Type B pancreatic cell (in vitro differentiated cells): ENCODE measurements at places on chromosomes 6 and 20. TPM values are rescaled to one million over a fixed set of nuclear protein-coding genes. Genes with fewer than 3 reads are reported as not detected.

DNA sequence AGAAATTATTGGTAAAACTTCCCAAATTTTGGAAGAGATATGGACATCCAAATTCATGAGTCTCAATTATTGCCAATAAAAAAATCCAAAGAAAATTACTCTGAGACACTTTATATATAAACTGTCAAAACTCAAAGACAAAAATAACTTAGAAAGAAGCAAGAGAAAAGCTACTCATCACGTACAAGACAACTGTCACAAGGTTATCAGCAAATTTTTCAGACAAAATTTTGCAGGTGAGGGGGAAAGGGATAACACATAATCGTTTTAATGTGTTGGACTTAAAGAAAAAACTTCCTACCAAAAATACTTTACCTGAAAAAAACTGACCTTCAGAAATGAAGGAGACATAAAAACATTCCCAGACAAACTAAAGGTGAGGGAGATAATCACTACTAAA is 272.5 kb downstream of the THBS2 start:
- H3K27me3 ChIP-seq, result peaks cover 3% of the 10 kb centered on the region
- no peak overlapping the region for H3K27ac ChIP-seq
- DNase-seq, result no peak
- H3K4me1 ChIP-seq, result no peaks in the 10 kb centered on the region
- H3K4me3 ChIP-seq, result no peak overlapping the region

The SPTLC3 gene
- total RNA-seq, result 10.6 and 34.2 TPM in 2 replicates

- peaks cover 8% of the 10 kb centered on the region for H3K27me3 ChIP-seq
- no peak for DNase-seq
- no peak overlapping the region for H3K4me3 ChIP-seq
- peaks cover 6% of the 10 kb centered on the region for H3K4me1 ChIP-seq
Measured at GRCh38 chr20:9555781-9556180, 41.4 kb downstream of the LAMP5 start.

GRCh38 chr20:46572153-46572552 is 21.7 kb upstream of the OCSTAMP start:
- no peak for DNase-seq
- peaks cover 4% of the 10 kb centered on the region for H3K4me1 ChIP-seq
- peaks cover 4% of the 10 kb centered on the region for H3K27me3 ChIP-seq
- H3K4me3 ChIP-seq, result no peak overlapping the region

The DEFB124 gene
- not detected in 2 replicates for total RNA-seq

- peaks cover 22% of the 10 kb centered on the region for H3K27me3 ChIP-seq
- no peak overlapping the region for H3K27ac ChIP-seq
- H3K4me1 ChIP-seq, result peaks cover 4% of the 10 kb centered on the region
- no peak overlapping the region for H3K4me3 ChIP-seq
Measured at GRCh38 chr6:165826487-165827189, 163.6 kb upstream of the PDE10A start.
